ENCODE measurements at places on chromosomes 16 and 17.

GRCh38 chr16:54289242-54289944 lies 2.8 kb upstream of the IRX3 start:
- peak; percentile 47 for DNase-seq

GRCh38 chr16:51150165-51150887 lies 744 bp downstream of the SALL1 start:
- DNase-seq = no peak

DNA sequence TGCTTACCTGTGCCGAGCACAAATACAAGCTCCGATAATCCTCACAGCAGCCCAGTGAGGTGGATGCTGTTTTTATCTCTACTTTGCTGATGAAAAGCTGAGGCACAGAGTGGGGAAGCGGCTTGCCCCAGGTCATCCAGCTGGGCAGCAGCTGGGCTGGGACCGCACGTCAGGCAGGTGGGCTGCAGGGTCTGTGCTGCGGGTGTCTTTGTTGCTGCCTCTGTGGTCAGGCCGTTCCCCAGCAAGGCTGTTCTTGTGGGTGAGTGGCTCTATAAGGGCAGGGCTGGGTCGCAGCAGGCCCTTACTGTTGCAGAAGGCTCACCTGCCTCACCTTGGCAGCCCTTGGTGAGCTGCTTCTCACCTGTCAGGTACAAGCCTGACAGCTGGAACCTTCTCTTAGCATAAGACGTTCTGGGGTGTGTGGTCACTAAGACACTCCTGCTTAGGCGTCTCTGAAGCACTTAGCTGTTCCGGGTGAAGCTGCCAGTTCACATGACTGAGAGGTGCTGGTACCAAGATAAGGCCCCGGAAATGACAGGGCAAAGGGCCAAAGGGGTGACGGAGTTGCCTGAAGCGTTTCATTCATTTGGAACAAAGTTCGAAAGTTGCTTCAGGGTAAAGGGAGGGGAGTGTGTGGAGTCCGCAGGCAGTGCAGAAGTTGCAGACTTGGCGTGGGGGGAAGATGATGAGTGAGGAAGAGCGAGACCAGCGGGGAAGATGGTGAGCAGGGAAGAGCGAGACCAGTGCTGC lies 17.4 kb downstream of the IRF8 start:
- no peak for DNase-seq

- DNase-seq = no peak
Observed at GRCh38 chr17:47652570-47652969, 2.9 kb downstream of the KPNB1 start.

DNA sequence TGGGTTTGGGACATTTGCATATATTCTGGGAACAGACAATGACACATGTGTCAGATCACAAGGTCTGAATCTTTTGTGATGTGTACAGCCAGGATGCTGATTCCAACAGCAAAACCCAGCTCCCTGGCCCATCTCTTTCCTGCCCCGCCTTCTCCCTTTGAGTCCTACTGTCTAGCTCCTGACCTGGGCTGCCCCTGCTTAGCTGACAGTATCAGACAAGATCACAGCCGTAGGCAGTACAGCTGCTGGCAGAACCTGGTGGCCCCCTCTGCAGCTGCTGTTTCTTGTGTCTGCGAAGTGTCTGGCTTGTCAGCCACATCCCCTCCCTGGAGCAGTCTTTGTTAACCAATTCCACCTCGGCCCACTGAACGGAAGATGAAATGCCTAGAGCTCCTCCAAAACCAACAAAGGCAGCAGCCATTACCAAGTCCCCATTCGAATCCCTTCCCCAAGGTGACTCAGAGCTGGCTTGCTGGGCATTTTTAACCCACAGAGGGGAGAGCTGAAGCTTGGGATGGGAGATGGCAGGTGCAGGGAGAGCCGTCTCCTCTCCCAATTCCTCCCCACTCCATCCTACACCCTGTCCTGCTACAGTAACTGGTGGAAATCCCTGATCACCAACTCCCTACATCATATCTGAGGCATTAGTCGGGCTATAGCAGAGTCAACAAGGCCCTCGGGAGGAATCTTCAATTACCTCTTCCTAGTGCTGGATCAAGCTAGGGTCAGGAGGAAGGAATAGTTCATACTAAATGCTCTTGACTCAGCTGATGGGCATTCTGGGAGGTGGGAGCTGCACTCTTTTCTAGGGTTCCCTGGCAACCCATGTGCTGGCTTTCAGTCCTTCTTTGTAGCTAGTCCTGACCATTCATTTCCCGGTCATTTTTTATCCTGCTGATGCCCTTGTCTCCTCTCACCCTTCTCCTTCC lies 5.8 kb downstream of the PIPOX start:
- peak; percentile 84 for DNase-seq

GRCh38 chr16:86103320-86103719 lies 204.4 kb downstream of the IRF8 start:
- no peak for DNase-seq

GRCh38 chr16:74923766-74924460 lies 61.0 kb downstream of the WDR59 start:
- no peak for DNase-seq

- DNase-seq = no peak
Observed at GRCh38 chr16:53216798-53217197, 162.0 kb downstream of the CHD9 start.

DNA sequence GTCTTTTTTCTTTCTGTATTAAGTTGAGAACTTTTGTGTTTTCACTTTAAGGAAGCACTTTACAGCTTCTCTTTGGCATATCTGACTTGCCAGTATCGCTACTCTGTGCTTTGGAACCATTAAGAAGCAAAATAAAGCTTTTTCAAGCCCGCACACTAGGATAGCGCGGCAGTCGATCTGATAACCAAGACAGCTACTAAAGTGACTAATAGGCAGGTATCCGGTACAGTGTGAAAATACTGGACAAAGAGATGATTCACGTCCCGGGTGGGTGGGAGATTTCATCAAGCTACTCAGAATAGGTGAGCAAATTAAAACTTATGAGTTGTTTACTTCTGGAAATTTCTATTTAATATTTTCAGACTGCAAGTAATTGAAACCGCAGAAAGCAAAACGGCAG lies 53.8 kb downstream of the SHISA6 start:
- DNase-seq = no peak

DNA sequence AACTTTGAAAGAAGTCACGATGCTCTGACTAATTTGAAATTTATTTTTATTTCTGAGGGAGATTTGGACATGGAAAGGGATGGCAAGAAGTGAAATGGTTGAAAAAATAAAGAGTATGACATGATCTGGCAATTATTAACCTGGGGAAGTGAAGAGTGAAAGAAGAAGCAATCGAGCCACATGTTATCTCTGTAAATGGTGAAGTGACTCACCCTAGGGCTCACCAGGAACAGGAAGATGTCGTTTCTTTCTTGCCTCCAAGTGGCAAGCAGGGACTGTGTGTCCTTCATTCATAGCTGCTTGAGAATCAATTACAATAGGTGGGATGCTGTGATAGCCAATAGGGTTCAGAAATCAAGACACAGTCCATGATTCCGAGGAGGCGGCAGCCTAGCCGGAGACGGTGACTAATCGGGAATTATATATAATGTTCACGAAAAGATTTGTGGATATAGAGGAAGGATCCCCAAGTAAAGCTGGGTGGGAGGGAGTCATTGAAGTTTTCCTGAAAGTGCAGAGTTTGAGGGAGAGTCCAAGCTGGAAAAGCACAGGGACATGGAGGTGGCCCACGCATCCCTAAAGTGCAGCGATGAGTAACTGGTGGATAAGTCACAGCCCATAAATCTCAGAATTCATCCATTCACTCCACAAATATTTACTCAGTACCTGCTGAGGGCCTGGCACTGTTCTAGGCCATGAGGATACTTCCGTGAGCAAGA lies 18.2 kb upstream of the KRT20 start:
- DNase-seq = no peak

DNA sequence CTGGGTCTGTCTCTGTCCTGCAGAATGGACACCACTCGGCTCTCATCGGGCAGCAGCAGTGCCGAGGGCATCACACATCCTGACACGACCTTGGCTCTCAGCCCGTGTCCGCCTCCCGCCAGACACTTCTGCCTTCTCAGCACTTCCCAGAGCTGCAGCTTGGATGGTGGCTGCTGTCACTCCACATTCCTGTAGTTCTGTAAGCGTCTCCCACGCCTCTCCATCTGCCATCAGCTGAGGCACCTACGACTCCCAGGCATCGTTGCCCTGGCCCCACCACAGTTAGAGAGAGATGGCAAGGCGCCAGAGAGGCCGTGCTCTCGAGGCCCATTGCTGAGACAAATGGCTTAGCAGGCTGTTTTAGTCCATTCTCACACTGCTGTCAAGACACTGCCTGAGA lies 195.9 kb upstream of the CHMP6 start:
- peak; percentile 45 for DNase-seq

DNA sequence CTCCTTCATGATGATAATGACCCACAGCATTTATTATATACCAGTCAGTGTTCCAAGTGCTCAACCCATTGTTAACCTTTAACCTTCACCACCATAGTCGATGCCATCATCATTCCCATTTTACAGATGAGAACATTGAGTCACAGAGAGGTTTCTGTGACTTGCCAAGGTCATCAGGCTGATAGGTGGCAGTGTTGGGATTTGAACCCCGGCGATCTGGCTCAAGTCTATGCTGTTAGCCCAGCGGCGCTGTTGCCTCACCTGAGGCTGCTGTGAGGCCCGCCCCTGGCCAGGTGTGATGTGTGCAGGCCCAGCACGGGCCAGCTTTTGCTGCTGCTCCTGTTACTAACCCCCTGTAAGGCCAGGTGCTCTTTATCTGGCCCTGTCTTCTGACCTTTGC lies 101.2 kb downstream of the OR1D5 start:
- DNase-seq = no peak

DNA sequence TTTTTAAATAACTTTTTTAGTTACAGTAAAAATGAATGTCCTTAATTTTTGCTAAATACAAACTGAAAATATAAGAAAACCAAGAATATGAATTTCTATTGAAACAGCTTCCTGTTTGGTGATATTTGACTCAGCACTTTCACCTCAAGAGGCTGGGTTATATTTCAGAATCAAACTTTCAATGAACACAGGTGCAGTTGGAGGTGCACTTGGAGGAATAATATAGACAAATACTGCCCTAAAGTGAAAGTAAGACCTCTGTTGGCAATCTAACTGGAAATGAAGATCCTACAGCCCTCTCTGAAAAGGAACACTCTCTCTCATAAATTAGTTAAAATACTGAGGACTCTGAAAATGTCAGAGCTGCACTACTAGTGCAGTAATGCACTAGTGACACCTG lies 106.2 kb downstream of the BRIP1 start:
- DNase-seq = no peak

DNA sequence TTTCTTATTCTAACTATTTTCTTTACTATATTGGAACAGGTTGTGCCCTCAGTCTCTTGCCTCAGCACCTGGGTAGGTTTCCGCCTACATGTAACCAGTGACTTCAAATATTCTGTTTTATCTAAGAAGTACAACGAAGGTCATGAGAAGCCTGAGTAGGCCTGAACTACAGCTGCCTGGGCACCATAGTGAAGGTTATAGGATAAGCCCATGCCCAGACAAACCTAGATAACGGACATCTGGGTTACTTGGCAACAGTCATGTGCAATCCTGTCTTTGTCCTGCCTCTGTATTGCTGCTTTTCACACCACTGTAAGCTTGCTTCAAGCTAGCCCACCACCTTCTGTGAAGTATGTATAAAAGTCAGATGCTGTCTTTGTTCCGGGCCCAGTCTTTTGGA lies 25.4 kb upstream of the ARL4D start:
- no peak for DNase-seq

DNA sequence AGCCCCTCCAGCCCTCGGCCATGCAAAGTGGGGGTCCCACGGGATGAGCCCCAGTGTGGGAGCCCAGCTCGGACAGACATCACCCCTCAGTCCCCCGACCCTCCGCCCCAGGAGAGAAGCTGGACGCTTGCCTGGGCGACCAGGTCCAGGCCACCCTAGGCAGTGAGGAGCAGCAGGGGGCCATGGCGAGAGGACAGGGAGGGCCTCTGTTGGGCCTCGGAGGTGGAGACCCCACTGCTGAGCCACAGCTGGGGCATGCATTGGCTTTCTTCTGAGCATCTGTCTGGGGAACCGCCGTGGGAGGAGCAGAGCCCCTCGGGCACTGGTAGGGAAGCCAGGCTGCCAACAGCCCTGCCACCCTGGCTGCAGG lies 13.0 kb downstream of the ACTG1 start:
- no peak for DNase-seq

DNA sequence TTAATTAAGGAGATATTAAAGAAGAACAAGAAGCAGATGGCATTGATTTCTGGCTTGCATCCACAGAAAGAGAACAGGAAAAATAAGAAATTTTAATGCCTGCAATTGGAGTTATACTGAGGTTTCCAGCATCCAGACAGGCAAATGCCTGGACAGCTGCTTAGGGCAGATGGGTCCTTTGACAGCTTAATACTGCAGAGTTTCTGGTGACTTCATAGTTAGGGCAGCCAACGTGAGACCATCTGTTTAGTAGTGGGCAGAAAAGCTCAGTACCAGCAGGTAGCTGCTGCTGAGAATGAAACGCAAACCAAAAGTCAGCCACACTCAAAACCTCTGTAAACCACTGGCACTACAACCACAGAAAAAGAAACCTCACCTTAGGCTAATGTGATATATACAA lies 109.8 kb downstream of the CDK5R1 start:
- DNase-seq = peak; percentile 67

GRCh38 chr17:57308543-57309186 lies 52.3 kb downstream of the MSI2 start:
- no peak for DNase-seq

GRCh38 chr17:81672504-81672903 lies 6.0 kb downstream of the CCDC137 start:
- no peak for DNase-seq

- no peak for DNase-seq
Observed at GRCh38 chr16:85480727-85481101, 132.4 kb upstream of the GSE1 start.

- no peak for DNase-seq
Observed at GRCh38 chr17:44677136-44677535, 12.4 kb downstream of the CCDC43 start.

DNA sequence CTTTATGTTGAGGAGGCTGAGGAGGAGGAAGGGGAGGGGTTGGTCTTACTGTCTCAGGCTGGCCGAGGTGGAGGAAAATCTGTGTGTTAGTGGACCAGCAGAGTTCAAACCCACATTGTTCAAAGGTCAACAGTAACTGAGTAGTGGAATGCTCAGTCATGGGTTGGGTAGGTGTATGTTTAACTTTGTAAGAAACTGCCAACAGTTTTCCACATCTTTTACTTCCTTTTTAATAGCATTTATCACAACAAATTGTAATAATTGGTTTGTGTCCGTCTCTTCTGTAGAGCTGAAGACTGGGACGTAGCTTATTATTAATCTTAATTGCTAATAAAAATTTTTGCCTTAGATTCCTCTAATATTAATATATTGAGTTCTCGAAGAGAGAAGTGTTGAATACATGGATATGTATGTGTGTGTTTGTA lies 5.3 kb downstream of the ATP6V0A1 start:
- DNase-seq = no peak

GRCh38 chr16:66004699-66005098 lies 361.8 kb upstream of the CDH5 start:
- no peak for DNase-seq

Measured in brain (organoid and tissue), 16 donors.